ENCODE measurements at places on chromosomes 1 and 21.

DNA sequence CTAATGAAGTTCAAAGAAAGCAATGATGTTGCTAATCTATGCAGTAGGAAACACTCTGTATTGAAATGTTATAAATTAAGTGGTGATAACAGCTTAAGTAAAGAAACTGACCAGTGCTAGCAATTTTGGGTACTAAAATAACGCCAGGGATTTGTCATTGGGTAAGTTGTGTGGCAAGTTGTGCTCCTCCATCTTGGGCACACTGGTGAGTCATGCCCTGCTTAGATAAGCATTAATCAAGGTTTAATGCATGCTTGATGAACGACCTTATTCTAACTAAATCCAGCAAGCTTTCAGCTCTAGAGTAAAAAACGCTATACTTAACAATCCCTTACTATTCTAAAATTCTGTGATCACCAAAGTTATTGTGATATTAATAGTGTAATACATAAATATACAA, 25.2 kb downstream of the VAMP4 start:
- DNase-seq, result no peak

- no peak for DNase-seq
Measured at GRCh38 chr1:107016376-107016978, 40.0 kb upstream of the PRMT6 start.

DNA sequence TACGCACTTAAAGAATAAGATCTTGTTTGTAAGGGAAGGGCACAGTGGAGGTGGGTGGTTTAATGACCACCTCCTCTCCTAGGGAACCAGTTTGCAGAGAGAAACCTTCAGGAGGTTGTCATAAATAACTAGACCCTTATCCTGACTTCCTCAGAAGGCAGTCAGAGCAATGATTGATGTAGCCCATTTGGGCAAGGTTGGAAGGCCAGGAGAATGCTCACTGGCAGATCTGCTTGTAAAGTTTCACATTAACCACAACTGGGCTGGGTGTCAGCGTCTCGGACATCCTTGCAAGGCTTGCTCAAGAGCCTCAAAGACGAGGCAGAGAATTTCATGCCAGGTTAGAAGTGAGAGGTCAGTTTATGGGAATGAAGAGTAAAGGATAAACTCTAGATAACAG, 87.6 kb upstream of the TRABD2B start:
- DNase-seq, result no peak

DNA sequence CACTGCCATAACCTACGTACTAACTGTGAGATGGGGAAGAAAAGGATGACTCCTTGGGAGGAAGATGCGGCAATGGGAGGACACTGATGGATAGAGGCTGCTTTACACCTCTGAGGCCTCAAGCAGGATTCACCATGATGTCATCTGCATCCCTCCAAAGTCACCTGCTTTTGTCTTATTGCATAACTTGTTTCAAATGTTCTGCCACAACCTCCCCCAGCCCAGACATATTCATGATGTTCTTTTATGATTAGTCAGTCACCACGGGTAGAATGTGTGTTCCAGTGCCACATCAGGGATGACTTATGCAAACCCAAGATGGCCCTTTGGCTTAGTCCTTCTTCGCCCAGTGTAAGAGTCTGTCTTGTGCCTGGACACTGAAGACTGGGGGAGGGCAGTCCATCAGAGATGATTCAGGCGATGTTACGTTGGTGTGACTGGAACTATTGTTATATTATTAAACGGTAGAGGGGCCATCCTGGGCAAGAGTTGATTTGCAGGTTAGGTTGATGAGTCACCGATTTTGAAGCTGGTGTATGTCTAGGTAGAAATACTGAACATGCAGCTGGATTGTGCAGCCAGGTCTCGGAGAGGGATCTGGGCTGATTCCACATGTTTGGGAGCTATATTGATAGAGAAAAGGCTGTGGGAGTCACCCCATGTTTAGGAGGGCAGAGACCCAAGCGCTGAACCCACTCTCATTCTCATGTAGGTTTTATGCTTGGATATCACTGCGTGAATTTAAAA, 32.6 kb downstream of the RYR2 start:
- no peak for DNase-seq

- DNase-seq, result no peak
Measured at GRCh38 chr1:30449428-30450147, 273.8 kb downstream of the MATN1 start.

DNA sequence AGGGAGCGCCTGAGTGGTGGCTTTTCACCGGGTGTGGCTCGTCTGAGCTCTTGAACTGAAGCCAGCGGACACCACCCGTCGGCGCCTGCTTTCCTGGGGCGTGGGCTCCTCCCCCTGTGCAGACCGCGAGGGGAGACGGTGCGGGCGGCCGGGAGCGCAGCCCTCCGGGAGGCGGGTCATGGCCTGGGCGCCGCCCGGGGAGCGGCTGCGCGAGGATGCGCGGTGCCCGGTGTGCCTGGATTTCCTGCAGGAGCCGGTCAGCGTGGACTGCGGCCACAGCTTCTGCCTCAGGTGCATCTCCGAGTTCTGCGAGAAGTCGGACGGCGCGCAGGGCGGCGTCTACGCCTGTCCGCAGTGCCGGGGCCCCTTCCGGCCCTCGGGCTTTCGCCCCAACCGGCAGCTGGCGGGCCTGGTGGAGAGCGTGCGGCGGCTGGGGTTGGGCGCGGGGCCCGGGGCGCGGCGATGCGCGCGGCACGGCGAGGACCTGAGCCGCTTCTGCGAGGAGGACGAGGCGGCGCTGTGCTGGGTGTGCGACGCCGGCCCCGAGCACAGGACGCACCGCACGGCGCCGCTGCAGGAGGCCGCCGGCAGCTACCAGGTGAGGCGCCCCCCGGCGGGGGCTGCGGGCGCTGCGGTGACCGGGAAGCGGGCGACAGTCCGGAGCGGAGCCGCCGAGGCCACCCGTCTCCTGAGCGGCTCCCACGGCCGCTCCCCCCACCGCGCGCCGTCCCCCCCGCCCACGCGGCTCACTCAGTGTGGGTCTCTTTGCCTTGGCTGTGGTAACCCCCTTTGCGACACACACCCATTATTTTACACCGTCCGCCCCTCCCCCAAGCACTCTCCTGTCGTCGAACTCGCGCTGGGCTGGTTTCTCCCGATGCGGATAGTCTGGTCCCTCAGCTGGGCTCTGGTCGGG, at the start of gene TRIM58:
Gene TRIM58, plus strand, starts transcription at position 119 of the 916 bp plus-strand sequence. Its CDS starts 60 bp downstream, at position 179.
- DNase-seq, result peak; percentile 91

- no peak for DNase-seq
Measured at GRCh38 chr1:40244138-40244744, 3.5 kb upstream of the TMCO2 start.

- DNase-seq, result no peak
Measured at GRCh38 chr1:227786673-227787512, 28.6 kb upstream of the PRSS38 start.

GRCh38 chr21:36539434-36540150, 59.7 kb upstream of the CLDN14 start:
- no peak for DNase-seq

DNA sequence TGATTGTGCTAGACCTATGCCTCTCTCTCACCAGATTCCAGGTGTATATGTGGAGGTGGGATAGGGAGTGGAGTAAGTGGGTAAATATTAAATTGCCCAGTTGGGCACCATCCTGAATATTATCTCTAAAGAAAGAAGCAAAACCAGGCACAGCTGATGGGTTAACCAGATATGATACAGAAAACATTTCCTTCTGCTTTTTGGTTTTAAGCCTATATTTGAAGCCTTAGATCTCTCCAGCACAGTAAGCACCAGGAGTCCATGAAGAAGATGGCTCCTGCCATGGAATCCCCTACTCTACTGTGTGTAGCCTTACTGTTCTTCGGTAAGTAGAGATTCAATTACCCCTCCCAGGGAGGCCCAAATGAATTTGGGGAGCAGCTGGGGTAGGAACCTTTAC, at the start of gene FCER1A:
Gene FCER1A, plus strand, starts transcription at position 242 of the 400 bp plus-strand sequence. Its CDS starts 29 bp downstream, at position 271.
- no peak for DNase-seq

DNA sequence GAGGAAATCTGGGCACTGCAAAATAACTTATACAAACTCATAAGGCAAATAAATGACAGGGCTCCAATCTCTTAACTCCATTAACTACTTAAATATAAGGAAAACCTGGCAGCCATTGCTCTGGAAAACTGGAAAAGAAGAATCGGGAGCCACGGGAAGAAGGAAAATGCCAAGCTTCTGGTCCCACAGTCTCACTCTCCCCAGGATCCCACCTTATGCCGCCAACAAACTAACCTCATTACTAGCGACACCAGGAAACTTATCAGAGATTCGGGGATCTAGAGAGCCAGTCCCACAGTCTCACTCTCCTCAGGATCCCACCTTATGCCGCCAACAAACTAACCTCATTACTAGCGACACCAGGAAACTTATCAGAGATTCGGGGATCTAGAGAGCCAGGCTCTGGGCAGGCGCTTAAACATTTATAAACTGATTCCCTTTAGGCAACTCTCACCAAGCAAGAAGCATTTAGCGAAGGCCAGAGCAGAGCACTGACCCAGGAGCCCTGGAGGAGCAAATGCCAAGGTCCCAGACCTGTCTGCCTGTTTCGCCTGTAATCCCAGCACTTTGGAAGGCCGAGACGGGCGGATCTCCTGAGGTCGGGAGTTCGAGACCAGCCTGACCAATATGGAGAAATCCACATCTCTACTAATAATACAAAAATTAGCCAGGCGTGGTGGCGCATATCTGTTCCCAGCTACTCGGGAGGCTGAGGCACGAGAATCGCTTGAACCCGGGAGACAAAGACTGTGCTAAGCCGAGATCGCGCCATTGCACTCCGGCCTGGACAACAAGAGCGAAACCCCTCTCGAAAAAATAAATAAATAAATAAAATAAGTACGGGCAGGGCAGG, 720 bp downstream of the PSMB2 start:
- no peak for DNase-seq

DNA sequence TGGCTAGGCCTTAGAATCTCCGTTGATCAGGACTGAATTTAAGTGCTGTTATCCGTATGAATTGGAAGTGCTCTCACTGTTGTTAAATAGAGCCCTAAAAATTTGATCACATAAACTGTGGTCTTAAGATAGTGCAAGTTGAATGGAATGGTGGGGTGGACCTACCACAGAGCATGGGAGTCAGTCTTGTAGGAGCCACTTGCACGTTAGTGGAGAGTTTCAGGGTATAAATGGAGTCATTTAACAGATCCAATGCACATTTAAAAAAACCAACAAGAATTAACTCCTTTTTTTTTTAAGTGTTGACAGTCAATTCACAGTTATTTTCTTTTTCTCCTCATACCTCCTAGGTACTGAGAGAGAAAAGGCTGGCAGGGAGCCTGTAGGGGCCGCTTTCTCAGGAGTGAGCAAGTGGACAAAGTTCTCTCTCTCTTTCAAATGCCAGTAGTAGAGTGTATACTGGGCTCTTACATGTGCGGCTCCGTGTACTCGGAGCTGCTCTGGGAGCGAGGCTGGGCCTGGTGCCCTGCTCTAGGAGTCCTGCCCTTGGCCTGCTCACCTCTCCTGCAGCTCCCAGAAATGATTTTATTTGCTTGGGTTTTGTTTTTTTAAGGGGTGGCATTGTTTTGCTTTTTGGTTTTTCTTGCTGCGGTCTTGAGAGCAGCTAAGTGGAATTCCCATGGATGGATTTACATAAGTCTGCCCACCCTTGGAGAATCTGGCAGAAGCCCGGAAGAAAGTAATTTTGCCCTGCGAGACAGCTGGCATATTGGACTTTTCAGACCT, 91.3 kb downstream of the ATP5PO start:
- no peak for DNase-seq
